Fibroblast of lung (primary cell): ENCODE measurements at places on chromosomes 3 and 15. TPM values are rescaled to one million over a fixed set of nuclear protein-coding genes. Genes with fewer than 3 reads are reported as not detected.

The SLC30A4 gene
- 9.8 and 12.2 TPM in 2 replicates for total RNA-seq

The SHC4 gene
- 0.77 and 1.5 TPM in 2 replicates for total RNA-seq

The GOLGA8M gene
- total RNA-seq: 0.26 and 1.2 TPM in 2 replicates

The SUCNR1 gene
- under 0.01 TPM in 2 replicates for total RNA-seq

The VGLL3 gene
- 41.1 and 53.7 TPM in 2 replicates for total RNA-seq

The DBR1 gene
- 19.7 and 21.6 TPM in 2 replicates for total RNA-seq

DNA sequence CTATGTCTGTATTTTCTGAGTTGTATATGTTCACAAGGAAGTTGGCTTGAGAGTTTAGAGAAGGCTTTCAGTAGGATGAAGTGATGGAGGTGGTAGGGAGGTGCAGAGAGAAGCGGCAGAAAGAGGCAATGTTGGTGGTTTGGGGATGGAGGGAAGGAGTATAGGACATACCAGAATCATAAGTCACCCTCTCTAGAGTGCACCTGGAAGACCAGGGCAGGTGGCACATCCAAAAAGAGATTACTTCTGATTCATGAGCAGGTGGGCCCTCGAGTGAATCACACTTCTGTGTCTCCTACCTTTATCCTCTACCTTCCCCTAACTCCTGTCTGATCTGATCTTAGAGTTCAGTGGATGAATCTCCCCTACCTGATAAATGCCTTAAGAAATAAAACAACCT lies 41.8 kb upstream of the MRPL3 start:
- DNase-seq: no peak

DNA sequence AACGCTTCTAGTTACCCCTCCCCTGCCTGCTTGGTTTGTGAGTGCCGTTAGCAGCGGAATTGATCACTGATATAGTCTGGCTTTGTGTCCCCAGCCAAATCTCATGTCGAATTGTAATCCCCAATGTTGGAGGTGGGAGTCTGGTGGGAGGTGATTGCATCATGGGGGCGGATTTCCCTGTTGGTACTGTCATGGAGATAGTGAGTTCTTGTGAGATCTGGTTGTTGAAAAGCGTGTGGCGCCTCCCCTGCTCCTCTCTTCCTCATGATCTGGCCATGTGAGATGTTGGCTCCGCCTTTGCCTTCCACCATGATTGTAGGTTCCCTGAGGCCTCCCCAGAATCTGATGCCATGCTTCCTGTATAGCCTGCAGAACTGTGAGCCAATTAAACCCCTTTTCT lies 47.3 kb upstream of the PGPEP1L start:
- DNase-seq: no peak

GRCh38 chr3:195693428-195694216 lies 27.2 kb upstream of the MUC20 start:
- no peak for DNase-seq

DNA sequence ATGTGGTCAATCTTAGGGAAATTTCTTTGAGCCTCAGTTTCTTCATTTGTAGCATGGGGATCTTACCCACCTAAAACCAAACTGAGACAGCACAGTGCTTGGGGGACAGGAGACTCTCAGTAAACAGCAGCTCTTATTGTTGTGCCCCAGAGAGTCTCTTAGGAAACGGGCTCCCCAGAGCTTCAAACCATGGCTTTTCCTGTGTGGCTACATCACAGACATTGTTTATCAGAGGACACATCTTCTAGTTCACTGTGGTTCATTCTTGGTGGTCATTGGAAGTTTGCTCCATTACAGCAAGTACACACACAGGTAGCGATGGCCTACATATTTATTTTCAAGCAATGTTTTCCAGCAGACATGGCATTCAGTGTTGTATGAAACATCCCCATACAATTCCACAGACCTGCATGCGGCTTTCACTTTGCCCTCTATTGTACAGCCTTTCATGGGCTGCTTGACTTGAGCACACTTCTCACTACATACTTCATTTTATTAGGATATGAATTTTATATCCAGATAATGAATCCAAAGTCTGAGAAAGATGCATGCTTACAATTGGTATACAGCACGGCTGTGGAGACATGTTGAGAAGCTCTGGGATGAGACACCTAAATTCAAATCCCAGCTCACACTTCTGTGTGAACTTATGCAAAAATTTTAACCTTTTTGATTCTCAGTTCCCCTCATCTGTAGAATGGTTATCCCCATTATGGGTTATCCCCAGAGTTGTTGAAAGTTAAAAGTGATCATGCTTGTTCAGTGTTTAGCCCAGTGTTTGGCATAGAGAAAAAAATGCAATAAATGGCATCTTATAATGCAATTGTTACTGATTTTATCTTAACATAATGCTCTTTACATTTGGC lies 84.8 kb upstream of the ICE2 start:
- DNase-seq: no peak

GRCh38 chr3:39013921-39014509 lies 37.7 kb downstream of the SCN11A start:
- no peak for DNase-seq

DNA sequence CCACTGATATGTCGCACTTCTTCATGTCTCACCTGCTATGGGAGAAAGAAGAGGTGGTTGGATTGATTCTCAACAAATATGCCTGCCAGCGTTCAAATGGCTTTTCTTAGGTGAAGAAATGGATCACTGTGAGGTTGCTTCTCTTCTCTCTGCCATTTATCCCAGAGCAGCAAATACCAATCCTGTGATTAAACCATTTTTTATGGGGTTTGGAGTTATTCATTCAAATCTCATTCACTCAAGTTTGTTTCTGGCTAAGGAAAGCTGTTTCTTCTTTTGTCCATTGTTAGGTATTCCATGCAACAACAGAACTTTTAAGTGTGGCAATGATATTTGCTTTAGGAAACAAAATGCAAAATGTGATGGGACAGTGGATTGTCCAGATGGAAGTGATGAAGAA lies 12.2 kb upstream of the C3orf52 start:
- no peak for DNase-seq

DNA sequence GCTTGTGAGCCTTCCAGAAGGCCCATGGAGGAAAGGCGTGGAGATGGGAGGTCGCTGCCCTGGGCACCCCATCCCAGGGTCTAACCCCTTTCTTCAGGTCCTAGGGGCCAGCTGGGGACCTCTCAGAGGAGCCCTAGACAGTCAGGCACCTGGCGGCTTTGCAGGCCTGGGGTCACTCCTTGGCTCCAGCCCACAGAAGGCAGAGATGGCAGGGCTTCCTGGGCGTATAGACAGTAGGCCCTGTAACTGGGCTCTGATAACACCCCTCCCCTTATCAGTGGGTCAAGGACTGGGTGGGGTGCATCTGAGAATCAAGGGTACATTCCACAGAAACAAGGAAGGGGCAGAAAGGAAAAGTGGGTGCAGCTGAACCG lies 16.7 kb downstream of the ZDHHC19 start:
- no peak for DNase-seq

- no peak for DNase-seq
These were observed 7.8 kb upstream of the RFC4 start for GRCh38 chr3:186814100-186814499.

GRCh38 chr3:134132961-134133360 lies 103.2 kb upstream of the SLCO2A1 start:
- DNase-seq: no peak

- no peak for DNase-seq
These were observed 21.7 kb downstream of the MED12L start for GRCh38 chr3:151107177-151107576.

DNA sequence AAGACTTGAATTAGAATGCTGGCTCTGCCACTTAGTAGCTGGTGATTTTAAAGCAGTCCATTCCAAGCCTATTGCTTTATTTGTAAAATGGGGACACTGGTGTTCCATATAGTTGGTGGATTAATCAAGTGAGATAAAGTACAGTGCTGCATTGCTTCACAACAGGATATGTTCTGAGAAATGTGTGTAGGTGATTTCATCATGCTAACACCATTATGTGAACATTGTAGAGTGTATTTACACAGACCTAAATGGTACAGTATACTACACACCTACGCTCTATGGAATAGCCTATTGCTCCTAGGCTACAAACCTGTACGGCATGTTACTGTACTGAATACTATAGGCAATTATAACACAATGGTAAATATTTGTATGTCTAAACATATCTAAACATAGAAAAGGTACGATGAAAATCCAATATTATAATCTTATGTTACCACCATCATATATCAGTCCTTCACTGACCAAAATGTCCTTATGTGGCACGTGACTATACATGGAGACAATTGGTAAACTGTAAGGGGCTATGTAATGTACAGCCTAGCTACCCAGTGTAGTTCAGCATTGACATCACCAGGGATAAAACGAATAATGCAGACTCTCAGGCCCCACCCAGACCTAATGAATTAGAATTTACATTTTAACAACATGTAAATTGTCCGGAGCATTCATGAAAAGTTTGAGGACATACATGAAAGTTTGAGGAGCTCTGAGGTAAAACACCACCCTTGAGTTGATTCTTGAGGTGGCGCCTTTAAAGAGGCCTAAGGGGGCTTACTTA lies 121.4 kb upstream of the BFSP2 start:
- DNase-seq: no peak
